ENCODE measurements at places on chromosomes 11 and 22.
A peak's percentile ranks its signal among the peaks of the same experiment; 100 is the strongest.

DNA sequence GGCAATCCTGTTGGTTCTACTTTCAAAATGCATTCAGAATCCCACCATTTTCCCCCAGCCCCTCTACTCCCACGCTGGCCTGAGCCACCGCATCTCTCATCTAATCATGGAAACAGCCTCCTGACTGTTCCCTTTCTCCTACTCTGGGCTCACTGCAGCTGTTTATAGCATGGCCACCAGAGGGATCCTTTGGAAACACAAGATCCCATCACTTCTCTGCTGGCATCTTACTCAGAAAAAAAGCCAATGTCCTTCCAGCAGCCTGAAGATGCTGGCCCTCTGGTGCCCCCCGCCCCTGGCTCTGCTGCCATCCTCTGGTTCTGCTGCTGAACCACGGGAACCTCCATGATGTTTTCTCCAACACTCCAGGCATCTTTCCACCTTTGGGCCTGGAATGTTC is 11.1 kb downstream of the MS4A8 start:
- DNase-seq, result no peak

DNA sequence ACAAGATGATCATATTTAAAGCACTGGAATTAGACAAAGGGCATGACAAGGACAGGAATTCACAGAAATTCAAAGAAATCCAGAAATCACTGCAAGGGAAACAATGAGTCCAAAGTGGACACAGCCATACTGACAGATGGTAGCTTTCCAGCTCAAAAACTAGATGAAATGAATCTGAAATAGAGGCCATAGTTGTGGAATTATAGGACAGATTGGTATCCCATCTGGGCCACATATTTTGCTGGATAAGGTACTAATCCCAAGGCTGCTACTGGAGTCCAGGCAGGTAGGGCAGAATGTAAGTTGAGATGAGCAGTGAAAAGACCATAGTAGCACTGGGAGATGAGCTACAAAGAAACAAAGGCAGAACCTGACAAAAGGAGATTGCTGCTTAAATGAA is 258.3 kb upstream of the ANO3 start:
- no peak for DNase-seq

- no peak for DNase-seq
Observed at GRCh38 chr22:47658182-47658581, 895.7 kb downstream of the TBC1D22A start.

DNA sequence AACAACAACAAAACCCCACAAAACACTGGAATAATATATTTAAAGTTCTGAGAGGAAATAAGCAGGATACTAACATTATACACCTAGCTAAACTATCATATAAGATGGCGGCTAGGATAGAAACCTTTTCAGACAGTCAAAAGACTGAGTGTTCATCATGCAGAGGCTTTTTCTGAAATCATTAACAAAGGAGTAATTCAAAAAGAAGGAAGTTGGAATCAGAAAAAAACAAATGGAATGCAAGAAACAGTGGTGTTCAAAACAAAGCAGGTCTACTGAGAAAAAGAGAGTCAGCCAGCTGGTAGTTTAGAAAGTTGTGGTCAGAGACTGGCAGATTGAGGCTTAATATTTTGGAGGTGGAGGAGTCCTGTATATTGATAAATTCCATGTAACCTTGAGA is 30.1 kb upstream of the ZBTB44 start:
- DNase-seq, result no peak

GRCh38 chr11:48107188-48107704 is 109.4 kb upstream of the OR4B1 start:
- DNase-seq, result peak; percentile 69

- no peak for DNase-seq
Observed at GRCh38 chr11:127564810-127565209, 564.2 kb upstream of the KIRREL3 start.

DNA sequence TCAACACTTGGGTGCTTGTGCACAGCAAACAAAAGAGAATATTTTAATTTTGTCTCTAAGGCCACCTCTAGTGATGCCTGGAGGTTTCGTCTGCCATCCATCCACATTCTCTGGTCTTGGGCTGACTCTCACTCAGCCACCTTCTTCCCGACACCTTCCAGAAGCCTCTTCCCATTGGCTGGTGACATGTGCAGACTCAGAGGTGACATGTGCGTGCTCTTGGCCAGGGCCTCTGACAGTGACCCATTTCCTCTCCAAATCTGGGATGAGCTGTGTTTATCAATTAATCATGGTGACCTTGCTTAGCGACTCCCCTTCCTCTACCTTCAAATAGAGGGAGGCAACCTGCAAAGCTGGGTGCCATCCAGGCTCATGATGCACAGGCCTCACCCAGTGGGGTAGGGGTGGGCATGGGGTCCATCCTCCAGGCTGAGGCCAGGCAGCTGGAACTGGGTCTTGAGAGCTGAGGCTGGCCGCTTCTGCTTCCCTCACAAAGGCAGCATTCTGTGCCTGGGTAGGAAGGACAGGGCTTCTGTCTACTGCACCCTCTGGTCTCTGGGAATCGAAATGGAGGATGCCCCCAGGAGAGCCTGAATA is 91.8 kb downstream of the DHCR7 start:
- DNase-seq, result no peak

- DNase-seq, result no peak
Observed at GRCh38 chr11:10899121-10899830, 41.4 kb upstream of the ZBED5 start.

GRCh38 chr11:70860888-70861287 is 391.5 kb downstream of the SHANK2 start:
- no peak for DNase-seq

DNA sequence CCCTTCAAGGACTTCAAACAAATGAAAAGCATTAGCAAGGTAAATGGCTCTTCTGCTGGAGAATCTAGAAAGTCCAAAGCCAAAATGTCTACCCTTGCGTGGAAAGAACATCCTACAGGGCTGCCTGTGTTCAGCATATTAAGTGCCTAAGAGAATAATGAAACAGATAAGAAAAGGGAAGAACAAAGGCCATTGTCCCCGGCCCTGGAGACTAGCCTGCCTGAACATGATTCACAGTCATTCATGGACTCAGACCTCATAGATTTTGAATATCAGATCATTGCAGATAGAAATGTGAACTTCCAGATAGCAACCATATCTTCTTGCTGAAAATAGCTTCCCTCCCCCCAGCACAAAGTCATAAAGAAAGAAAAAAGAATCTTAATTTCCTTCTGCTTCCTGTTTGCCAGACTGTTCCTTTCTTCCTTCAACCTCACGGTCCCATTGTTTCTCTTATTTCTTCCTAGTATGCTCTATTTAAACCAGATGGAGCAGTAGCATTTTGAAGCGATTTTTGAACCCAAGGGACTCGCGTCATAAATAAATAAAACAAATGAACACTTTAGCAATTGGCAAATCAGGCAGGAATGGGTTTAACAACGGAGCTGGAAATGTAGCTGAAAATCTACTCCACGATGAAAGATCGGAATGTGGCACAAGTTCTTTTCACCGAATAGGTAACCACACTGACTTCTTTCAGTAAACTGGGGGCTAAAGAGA is 408.2 kb upstream of the CCDC90B start:
- DNase-seq, result no peak

GRCh38 chr11:94968334-94968958 is 4.9 kb downstream of the CWC15 start:
- no peak for DNase-seq

All from CD4-positive, alpha-beta T cell treated with Interleukin-1 beta for 1 hour (primary cell).